Naive thymus-derived CD4-positive, alpha-beta T cell (primary cell): ENCODE measurements at places on chromosomes 1 and 21. TPM values are rescaled to one million over a fixed set of nuclear protein-coding genes. Genes with fewer than 3 reads are reported as not detected.
A peak's percentile ranks its signal among the peaks of the same experiment; 100 is the strongest.

RBM34 gene
- 171 TPM for total RNA-seq

AADACL3 gene
- not detected for total RNA-seq

SLC19A1 gene
- total RNA-seq: 31.6 TPM

CD2 gene
- total RNA-seq: 111 TPM

- no peak for DNase-seq
Observed at GRCh38 chr1:220905650-220906560, 26.7 kb downstream of the HLX start.

LCE3D gene
- total RNA-seq: not detected in 2 replicates

ATP1A4 gene
- not detected for total RNA-seq

ARTN gene
- 2.2 TPM for total RNA-seq

DNA sequence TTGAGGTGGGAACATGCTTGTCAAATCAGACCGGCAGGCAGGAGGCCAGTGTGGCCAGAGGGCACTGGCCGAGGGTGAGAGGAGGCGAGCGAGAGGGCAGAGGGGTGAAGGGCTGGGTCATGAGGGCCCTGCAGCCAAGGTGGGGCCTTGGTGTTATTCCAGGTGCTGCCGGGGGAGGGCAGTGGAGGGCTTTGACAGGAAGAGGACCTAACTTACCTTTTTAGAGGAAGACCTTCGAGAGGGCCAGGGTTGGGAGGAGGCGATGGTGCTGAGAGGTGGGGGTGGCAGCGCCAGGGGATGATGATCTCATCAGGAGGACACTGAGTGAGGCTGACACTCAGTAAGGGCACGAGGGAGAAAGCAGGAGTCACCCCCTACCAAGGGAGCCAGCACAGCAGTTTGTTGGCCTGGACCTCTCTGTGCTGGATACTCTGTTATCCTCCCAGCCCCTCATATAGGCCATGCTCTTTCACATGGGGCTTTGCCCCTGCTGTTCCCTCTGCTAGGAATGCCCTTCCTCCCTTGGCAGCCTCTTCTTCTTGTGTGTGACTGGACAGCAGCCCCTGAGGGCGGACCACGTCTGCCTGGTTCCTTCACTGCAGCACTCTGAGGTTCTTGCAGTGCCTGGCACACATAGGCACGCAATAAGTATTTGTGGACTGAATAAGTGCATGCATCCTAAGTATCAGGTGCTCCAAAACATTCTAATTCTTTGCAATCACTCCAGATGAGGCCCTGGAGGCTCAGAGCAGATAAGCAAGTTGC lies 7.5 kb upstream of the TTC22 start:
- no peak for DNase-seq

GRCh38 chr21:44086636-44087425 lies 20.4 kb upstream of the PWP2 start:
- no peak for DNase-seq

DNA sequence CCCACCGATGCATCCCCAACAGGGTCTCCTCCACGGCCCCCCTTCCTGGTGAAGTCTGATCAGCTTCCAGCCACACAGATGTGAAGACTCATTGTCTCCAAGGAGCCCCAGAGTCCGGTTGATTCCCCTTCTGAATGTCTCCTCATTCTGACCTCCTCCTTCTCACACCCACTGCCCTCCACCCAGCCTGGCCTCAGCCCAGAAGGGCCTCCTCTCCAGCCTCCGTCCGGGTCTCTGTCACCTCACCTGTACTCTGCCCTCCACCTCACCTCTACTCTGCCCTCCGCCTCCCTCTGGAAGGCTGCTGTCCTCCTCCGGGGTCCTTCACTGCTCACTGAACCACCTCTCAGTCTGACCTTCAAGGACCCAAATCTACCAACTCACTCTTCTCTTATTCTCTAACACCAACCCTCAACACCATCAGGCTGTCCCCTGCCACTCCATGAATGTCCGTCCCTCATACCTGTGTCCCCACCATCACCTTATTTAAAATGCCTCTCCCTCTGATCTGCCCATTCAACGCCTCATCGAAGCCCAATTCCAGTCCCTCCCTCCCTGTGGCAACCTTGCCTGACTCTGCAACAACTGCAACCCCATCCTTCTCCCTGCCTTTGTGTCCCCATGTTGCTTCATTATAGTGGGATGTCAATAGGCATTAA lies 201.2 kb downstream of the TOMM20 start:
- DNase-seq: no peak

GRCh38 chr1:219302697-219303096 lies 129.0 kb downstream of the LYPLAL1 start:
- no peak for DNase-seq

SLAMF8 gene
- 1.5 TPM for total RNA-seq

GRCh38 chr1:23528250-23528978 lies 2.6 kb downstream of the E2F2 start:
- DNase-seq: peak; percentile 57

GRCh38 chr1:184595596-184595995 lies 159.1 kb downstream of the EDEM3 start:
- DNase-seq: no peak

- peak; percentile 40 for DNase-seq
Observed at GRCh38 chr1:154626456-154627256, 18.7 kb upstream of the ADAR start.

GRCh38 chr21:32114419-32115035 lies 164.3 kb downstream of the MIS18A start:
- DNase-seq: no peak

DNA sequence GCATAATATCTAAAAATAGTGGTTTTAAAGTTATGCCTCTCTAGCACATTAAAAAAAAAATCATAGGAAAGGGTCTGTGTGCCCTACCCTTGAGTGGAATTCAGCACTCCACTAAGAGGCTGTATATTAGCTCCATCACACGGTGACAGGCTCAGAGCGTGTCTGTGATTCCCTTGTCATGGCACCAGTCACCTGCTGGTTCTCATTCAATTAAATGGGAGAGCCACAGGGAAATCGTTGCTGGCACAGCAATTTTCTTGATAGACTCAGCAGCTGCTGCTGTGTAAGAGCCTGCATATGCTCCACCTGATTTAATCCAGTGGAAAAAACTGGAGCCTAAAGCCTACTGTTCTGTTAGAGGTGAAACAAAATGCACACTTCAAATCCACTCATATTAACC lies 9.5 kb downstream of the ATP6V1G3 start:
- no peak for DNase-seq

- no peak for DNase-seq
Observed at GRCh38 chr1:118990513-118991152, 2.5 kb upstream of the TBX15 start.

- no peak for DNase-seq
Observed at GRCh38 chr1:116107371-116107770, 3.8 kb upstream of the MAB21L3 start.

POU3F1 gene
- not detected in 2 replicates for total RNA-seq

DNA sequence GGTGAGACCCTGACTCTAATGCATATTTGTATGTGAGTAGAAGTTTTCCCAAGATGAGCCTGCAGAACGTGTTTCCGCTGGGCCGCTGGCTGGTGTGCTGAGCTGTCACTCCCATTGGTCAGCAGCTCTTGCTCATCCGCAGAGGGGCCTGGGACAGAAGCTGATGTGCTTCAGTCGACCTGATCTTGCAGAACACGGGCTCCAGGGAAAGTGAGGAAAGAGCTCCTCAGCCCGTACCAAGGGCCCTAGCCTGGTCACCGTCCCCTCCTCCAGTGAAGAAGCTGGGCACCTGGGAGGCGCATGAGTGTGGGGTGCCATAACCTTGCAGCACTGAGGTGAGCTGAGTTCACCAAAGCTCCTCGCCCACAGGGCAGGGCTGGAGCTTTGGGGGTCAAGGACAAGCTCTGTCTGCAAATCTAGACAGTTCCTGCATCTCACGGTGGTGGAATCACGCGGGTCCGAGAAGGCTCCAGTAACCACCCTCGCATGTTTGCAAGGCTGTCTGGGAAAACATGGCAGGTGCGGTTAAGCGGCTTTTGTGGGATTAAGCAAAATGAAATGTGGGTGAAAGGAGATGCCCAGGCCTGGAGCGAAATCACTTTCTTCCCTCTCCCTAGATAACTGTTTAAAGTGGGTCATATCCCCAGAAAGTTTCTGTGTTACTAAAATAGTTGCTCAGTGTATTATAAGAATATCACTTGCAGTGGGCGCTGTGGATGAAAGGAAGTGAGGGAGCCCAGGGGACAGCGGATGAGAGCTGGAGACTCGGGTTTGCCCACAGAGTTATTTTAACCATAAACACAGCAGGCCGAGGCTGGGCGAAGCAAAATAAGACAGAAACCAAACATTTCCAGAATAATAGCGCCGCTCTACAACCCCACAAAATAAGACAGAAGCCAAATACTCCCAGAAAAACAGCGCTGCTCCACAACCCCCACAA lies 33.1 kb upstream of the LRRC3 start:
- no peak for DNase-seq

KCNJ15 gene
- 0.54 TPM for total RNA-seq

DNA sequence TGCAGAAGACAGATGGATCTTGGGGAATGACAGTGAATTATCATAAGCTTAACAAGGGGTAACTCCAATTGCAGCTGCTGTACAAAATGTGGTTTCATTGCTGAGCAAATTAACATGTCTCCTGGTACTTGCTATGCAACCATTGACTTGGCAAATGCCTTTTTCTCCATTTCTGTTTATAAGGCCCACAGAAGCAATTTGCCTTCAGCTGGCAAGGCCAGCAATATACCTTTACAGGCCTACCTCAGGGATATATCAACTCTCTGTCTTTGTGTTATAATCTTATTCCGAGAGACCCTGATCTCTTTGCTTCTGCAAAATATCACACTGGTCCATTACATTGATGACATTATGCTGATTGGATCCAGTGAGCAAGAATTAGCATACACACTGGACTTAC lies 52.7 kb upstream of the KIAA0040 start:
- DNase-seq: no peak

DNA sequence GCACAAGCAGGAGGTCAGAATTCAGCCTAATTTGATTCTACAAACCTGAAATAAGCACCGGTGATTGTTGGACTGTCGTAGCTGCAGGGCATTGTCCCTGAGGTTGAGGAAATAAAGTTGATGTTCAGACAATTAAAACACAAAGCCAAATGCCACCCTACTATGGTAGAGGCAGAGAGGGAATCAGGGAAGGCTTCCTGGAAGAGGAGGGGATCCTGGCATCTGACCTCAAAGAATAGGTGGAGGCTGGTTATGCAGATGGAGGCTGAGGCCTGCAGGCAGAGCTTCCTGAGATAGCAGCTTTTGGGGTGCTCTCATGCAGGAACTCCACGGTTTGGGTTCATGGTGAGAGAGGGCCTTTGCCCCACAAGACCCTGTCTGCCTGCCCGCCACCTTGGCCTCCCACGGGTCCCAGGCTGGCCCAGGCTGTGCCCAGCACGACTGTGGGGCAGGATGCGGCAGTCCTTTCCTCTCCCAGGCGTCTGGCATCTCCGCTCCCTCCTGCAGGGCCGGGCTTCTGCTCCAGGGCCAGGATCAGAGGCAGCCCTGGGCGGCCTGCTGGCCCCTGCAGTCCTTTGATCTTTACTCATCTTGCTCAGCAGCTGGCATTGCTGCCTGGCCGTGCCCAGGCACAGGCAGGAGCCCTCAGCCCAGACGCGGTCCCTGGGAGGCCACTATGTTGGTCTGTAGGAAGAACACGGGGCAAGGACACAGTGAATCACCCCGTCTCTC lies 134.1 kb upstream of the VAMP3 start:
- no peak for DNase-seq

GRCh38 chr1:205319081-205320018 lies 2.2 kb downstream of the NUAK2 start:
- DNase-seq: peak; percentile 48

ITPKB gene
- 200 TPM for total RNA-seq

GRCh38 chr1:90936061-90936460 lies 85.8 kb downstream of the ZNF644 start:
- no peak for DNase-seq
